ENCODE measurements at places on chromosomes 7 and 10. TPM values are rescaled to one million over a fixed set of nuclear protein-coding genes. Genes with fewer than 3 reads are reported as not detected.

The CALCR gene
- not detected for polyA plus RNA-seq

The SKIDA1 gene
- 0.13 TPM for polyA plus RNA-seq

- peak; percentile 83 for DNase-seq
These were observed 228.1 kb downstream of the WDR11 start for GRCh38 chr10:121079226-121079625.

DNA sequence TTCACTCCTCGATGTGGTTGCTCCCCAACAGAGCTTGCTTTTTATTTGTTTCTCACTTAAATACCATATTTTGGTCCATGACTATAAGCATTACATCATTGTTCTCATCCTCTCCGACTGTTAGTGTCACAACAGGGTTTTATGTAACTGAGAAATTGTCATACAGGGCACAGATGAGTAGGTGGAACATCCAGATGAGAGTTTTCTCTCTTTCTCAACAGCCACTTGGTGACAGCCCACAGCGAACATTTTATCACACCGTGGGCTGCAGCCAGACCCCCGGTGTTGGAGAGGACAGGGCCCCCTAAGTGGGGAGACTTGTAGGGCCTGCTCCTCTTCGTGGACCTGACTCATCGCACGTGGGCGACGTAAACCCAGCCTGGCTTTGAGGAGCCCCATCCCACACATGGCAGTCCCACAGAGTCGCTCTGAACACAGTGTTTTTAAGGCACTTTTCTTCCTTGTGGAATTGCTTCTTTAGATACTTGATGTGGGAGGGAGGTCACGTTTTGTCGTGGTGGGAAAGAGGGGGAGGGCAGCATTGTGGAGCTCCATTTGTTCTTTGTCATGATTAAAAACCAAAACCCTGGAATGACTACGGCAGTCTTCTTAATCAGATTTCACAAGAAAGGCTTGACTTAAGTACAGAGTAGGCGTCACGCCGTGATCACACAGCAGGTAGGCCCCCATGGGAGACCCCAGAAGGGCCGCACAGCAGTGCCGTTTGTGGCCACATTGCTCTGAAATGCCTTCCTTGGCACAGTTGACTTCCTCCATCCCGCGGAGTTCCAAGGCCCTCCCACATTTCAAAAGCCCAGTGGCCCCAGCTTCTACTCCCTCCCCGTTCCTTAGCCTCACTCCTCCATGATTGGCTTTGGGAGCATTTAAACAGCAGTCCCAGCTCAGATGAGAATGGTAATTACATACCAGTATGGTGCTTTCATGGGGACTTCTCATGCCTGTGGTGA lies 220.6 kb downstream of the CCDC3 start:
- DNase-seq = no peak

DNA sequence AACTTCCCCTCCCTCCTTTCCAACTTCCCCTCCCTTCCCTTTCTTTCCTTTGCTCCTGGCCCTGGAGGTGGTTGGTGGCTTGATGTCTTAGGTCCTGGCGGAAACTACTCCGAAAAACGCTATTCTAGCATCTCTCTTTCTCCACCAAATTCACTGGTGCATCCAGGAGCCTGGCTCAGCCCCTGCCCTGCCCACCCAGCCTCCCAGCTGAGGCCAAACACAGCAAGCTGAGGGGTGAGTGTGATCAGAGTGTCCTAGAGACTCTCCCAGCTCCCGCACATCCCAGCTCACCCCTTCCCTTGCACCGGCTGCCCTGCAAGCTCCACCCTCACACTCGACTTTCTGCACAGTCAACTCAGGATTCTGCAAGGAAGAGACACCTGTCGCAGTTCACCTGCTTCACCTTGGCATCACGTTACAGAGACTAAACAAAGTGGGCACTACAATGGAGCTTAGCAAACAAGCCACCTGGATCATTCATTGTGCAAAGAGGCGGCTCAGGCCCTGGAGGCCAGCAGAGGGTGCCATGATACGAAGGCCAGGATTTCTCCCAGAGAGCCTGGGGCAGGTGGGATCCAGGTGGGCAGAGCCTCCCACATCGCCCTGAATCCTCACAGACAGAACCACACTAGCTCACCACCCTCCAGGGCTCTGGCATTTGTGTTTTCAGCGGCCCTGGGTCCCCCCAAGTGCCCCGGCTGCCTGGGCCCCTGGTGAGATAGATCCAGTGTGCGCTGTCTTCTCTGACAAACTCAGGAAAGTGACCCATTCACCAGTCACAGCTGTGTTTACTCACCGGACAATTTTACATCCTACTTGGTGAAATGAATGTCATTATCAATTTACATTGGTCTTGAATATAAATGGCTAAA lies 169.6 kb downstream of the TCERG1L start:
- DNase-seq = no peak

DNA sequence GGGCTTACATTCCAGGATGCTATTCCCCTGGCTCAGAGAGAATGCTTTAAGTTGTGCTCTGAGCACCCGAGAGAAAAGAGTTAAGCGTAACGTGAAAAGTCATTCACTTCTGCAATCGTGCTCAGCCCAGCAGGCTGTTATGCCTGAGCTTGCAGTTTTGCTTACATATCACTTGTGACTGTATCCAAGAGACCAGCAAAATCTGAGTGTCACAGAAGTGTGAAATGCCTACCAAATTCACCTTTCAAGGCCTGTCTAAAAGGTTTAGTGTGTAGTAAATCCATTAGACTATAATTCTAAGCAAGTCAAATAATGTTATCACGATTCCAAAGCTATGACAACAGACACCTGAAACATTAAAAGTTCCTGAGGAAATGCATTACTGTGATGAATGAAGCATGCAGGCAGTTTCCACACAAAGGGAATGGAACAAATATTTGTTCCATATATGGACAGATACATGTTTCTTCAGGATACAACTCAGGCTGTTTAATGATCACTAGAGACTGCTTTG lies 20.1 kb downstream of the ITGB1 start:
- DNase-seq = peak; percentile 18

- no peak for DNase-seq
These were observed 21.5 kb downstream of the C10orf105 start for GRCh38 chr10:71697938-71698709.
